ENCODE measurements at places on chromosomes 2 and 18.
A peak's percentile ranks its signal among the peaks of the same experiment; 100 is the strongest.

- DNase-seq, result peak; percentile 76
Measured at GRCh38 chr18:54392543-54393023, 34.9 kb downstream of the C18orf54 start.

DNA sequence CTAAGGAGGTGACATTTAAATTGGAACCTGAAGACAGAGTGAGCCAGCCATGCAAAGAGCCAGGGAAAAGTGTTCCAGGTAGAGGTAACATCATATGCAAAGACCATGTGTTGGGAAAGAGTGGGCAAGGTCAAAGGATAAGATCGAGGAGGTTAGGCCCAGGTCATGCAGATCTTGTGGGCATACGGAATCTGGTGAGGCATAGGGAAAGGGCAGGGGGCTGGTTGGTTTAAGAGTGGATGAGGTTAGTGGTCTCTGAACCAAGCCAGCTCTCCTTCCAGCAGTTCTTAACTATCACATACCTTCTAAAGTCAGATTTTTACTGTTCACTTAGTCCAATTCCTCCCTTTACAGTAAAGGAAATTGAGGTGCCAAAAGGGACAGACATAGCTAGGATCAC is 3.0 kb downstream of the ANKRD53 start:
- no peak for DNase-seq

- no peak for DNase-seq
Measured at GRCh38 chr2:23388294-23388693, 3.3 kb downstream of the KLHL29 start.

DNA sequence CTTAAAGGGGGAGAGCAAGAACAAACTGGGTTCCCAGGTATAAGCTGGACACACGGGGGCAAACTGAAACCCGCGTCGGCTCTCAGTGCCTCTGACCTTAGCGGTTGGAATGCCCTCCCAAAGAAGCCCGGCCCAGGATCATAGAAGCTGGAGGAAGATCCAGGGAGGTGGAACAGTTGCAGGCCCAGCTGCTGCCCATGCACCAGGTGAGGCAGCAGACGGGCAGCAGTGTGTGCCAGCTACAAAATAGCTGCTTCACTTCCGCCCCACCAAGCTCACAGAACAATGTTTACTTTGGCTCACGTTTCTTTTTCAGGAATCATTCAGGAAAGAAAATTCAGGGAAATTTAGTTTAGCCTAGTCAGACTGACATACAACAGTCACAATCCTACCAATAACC is 3.9 kb upstream of the ERMN start:
- DNase-seq, result no peak

GRCh38 chr2:187640926-187641510 is 86.8 kb upstream of the TFPI start:
- DNase-seq, result no peak

- no peak for DNase-seq
Measured at GRCh38 chr2:98948956-98949739, 13.1 kb upstream of the CRACDL start.

- peak; percentile 31 for DNase-seq
Measured at GRCh38 chr2:38146275-38146906, 70.4 kb upstream of the CYP1B1 start.

DNA sequence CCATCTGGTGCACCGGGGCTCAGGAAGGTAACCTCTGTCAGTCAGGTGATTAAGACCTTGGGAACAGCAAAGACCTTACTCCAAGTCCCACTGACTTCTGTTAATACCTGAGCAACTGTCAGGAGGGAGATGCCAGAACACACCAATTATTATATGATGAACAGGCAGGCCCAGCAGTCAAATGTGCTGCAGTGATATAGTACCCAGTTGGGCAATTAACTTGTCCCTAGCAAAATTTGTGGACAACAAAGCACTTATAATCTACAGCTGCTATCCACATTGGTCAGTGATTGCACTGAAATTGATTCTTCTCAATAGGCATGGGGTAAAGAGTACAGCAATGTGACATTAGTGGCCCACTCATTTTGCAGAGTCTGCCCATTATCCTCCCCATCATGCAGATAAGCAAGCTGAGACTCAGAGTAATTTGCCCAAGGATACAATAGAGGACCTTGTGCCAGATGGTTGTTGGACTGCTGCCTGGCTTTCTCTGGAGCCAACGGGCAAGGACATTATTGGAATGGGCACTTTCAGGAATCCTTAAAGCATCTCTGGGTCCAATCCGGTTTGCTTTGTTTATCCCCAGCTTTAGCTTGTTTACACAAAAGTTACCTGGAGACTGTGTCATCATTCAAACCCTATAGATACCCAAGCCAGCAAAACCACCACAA is 147.6 kb downstream of the CCBE1 start:
- DNase-seq, result no peak

DNA sequence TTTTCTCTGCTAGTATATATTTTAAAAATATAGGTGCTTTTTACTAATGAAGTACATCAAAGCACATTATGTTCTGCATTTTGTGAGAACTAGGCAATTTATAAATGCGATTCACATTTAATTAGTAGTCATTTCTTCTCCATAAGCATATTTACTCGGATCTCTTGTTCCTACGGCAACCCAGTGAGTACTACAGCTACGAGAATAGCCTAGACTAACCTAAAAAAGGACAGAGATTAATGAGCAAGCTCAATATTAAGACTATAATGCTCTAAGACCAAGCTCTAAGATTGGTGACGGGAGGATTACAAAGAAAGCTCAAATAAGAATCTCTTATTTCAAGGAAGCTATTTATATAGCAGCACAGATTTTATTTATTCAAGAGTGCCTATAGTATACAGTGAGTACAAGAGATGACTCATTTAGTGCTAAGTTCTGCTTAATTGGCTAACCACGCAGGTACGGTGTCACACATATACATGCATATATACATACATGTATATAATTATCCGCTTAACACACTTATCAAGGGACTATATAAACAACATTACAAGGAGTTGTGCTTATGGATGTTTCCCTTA is 364.7 kb downstream of the GPD2 start:
- no peak for DNase-seq
